Right lobe of liver (tissue), 6 donors: ENCODE measurements at places on chromosomes 16 and 17.

GRCh38 chr16:83336603-83337002 lies 471.2 kb upstream of the HSBP1 start:
- no peak for DNase-seq

- DNase-seq, result no peak
Observed at GRCh38 chr16:84614623-84614967, 3.3 kb downstream of the COTL1 start.

GRCh38 chr16:58578642-58579041 lies 51.0 kb downstream of the CNOT1 start:
- DNase-seq, result no peak

DNA sequence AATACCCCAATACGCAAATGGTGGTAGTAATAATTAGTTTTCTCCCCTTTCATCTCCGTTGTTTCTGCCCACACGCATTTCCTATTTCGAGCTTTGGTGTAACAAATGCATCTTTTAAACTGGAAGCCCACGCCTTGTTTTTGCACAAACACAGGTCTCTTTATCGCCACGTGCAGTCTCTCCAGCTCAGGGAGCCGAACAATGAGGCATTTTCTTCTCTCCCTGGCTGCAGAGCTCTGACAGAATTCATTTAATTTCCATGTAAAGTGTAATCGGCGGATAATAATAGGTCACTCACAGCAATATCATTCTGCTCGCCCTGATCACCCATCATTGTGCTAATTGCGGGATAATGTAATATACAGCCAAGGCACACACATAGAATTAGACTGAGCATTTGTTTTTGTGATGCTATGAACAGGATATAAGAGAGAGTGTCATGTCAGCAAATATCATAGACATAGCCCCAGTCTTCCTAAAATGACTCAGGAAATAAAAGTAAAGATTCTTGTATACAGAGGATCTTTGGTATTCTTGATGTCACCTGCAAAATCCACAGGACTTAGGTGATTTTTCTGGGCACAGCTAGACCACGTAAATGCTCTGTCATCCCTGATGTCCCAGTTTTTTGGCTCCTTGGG lies 452.6 kb upstream of the CDH11 start:
- no peak for DNase-seq

GRCh38 chr16:24906199-24906808 lies 60.5 kb downstream of the SLC5A11 start:
- no peak for DNase-seq

DNA sequence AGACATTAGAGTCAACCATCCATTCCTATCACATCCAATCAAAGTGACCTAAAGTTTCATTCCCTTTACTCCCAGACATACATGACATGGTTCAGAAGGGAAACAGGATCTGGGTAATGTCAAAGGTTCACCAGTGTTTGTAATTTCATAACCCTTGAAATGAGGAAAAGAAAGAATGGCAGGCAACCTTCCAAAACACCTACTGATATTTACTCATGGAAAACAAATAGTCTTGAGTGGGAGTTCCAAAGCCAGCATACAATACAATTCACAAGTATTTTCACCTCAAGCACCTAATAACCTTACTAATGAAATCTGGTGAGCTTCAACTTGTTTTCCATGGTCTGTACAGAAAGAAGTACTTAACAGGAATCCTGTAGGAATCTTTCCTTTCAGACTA lies 72.5 kb upstream of the AXIN2 start:
- no peak for DNase-seq

DNA sequence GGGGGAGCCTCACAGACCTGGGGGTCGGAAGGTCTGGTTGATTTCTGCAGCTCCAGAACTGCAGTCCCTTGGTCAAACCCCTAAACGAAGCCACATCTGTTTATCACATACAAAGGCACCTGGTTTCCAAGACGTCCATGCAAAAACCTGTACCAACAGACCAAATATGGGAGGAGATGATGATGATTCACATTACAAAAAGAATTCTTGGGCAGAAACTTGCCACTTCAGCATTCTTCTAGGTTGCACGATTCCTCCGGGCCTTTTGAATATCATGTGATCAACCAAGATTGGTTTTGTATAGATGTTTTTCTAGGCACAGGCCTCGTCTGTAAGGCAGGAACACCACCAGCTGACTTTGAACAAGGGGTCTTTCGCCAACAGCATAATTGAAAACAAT lies 466.3 kb downstream of the SOX9 start:
- DNase-seq, result no peak

DNA sequence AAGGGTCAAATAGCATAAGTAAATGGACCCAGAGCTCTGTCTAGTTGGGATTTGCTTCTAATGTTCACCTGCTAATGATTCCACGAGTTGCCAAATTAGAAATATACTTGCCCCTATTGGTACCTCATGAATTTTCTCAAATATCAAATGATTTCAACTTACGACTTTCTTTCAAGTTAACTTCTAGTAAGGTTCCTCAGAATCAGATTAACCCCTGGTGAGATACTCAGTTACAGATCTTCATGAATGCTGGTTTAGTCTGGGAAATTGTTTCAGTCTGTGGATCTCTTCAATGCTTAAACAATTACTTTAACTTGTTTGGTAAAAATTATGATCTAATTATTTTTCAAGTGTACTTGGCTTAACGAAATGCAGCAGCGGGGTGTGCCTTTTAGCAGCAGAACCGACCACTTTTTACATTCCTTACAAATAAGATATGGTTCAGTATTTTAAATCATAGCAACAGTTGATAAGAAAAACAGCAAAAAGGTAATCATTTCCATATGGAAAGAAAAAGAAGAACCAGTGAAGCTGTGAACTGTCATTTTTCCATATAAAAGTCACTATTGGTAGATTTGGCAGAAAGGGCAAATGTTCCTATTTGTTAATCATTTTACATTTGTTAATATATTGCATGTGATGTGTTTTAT lies 34.5 kb downstream of the TUBD1 start:
- DNase-seq, result no peak
